ENCODE measurements at places on chromosomes 3 and 15.

DNA sequence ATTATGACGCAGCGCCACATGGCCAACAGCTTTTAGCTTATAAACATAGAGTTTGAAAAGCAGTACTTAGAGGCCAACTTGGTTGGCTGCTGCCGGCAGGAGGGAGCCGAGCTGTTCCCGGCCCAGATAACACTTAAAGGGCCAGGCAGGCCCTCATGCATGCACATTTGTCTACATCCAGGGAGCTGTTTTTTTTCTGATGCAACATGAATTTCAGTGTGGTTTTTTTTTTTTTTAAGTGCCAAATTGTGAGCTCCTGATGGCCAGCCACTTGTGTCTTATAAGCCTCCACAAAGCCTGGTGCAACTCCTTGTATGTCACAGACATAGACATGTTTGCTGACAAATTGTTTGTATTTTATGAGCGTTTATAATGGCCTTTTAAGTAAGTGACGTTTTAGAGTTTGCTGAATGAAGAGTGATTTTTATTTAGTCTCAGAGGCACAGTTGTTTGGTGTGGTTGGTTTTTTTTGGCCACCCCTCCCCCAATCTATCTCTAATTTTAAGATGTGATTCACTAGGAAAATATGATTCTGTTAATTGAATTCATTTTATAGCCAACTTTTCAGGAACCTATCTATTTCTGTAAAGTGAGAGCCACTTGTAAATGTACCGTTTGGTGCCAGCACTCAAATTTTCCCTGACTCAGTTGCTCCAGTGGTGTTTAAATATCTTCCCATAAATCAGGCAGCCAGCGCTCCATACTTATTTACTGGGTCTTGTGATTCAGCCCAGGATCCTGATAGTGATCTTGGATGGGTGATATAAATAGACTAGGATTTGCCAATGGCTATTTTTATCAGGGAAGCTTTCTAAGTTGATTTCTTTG, 134.3 kb downstream of the VGLL4 start:
- DNase-seq, result no peak

- DNase-seq, result no peak
Observed at GRCh38 chr3:105006164-105006563, 360.5 kb upstream of the ALCAM start.

- no peak for DNase-seq
Observed at GRCh38 chr15:29698030-29698701, 124.1 kb downstream of the TJP1 start.

GRCh38 chr3:112351036-112351435, 18.1 kb downstream of the CD200 start:
- no peak for DNase-seq

- no peak for DNase-seq
Observed at GRCh38 chr3:99242271-99242670, 340.8 kb upstream of the DCBLD2 start.

DNA sequence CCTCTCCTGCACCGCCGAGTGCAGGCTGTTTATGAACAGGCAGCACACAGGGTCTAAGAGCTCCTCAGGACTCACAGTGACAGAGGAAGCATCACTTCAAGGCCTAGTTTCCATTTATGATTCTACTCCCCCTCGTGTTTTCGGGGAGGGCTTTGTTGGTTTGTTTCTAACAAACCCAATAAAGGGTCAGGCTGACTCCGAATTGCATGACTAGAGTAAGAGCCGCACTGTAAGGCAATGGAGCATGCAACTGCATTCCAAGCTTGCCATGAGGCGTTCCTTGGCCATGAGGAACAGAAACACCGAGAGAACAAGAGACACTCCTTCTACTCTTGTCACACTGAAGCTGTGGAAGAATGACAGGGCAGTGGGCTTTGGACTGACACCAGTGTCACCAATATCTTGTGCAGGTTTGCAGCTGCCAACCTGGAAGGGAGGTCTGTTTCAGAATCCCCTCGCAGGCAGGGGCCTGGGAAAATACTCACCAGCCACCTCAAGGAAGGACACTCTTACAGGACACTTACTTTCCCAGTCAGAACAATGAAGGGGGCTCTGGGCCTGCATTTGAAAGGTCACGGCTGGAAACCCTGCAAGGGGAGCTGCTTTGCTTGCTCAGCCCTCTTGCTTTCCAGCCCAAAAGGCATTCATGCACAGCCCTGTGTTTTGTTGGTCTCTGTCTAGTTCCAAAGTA, 96.8 kb downstream of the ADAMTS17 start:
- DNase-seq, result no peak

- DNase-seq, result no peak
Observed at GRCh38 chr3:149634573-149634972, 23.3 kb downstream of the WWTR1 start.

GRCh38 chr3:36956155-36956554, 11.3 kb upstream of the TRANK1 start:
- no peak for DNase-seq

All from stimulated activated CD8-positive, alpha-beta memory T cell treated with anti-CD3 and anti-CD28 coated beads, Interleukin-2, amount 100 ng/mL, for 1 hour (primary cell).